ENCODE measurements at places on chromosomes 5 and 9. TPM values are rescaled to one million over a fixed set of nuclear protein-coding genes. Genes with fewer than 3 reads are reported as not detected.

DNA sequence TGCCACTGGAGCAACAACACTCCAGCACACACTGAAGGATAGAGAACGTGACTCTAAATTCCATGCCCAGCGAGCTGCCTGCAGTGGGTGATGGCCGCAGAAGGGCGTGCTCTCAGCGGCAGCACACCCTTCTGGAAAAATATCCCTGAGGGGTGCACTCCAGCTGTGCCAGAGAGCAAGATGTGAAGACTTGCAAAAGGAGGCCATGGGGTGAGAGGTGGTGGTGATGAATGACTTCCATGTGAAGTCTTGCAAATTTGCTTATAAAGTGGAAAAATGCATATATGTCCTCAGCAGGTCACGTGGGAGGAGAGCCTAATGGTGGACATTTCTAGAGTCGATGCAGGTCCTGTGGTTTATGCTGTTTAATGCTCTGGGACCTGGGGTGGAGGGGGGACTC is 39.8 kb upstream of the COL5A1 start:
- DNase-seq, result no peak

- no peak for DNase-seq
Observed at GRCh38 chr5:77146896-77147295, 59.8 kb upstream of the ZBED3 start.

DNA sequence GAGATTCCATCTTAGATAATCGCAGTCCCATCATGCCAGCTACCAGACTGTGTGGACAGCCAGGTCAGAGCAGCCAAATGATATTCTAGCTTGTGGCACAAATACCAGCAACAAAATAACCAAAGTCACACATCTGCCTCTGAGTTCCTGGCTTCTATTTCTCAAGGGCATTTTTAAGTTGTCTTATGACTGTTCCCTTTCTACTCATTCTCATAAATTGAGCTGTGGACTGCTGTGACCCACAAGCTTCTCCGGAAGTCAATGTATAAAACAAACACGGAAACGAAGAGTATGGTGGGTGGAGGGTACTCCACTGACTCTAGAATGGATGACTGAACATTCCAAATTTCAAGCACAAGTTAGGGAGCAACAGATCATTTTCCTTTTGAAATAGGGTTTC is 43.9 kb downstream of the PDCD1LG2 start:
- no peak for DNase-seq

DNA sequence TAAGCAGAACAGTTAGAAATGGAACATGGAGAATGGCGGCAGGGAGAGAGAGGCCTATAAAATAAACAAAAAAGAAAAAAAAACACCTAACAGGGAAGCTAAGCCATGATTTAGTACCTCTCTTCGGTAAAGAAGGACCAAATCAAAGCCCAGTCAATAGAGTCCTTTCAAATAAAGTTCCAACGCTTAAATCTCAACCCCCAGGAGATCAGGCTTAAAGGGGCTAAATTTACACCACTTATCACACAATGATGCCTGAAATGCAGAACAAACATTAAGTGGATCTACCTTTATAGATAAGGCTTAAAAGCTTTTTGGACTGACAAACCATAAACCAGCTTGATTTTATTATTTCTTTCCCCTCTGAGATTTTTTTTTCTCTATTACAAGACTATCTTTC is 66.3 kb downstream of the PRELID2 start:
- DNase-seq, result no peak

DNA sequence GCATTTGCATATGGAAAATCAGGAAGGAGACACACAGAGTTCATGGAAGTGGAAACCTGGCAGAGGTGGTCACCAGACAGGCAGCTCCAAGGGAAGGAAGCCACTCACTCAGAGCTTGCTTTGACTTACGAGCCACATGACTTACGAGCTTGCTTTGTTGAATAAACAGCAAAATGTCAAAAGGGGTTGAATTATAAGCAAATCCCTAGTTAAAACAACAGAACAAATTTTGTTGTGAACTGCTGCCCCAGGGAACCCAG is 164.3 kb downstream of the SYK start:
- no peak for DNase-seq

- DNase-seq, result no peak
Observed at GRCh38 chr9:107647141-107647540, 157.6 kb upstream of the KLF4 start.

DNA sequence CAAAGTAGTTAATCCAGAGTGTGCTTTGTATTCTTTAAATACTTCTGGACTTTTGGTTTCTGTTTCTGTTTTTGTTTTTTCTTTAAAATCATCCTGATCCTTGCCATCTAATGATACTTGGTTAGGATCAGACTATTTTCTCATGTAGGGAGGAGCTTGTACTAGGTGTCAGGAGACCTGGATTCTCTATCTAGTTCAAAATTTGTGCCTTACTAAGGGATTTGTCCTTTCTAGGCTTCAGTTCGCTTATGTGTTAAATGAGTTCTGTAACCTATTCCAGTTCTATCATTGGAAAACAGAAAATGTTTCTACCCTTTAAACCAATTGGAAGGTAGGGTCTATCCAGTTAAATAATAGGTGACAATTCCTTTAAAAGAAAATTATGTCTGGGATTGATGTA is 3.3 kb upstream of the MEF2C start:
- no peak for DNase-seq

DNA sequence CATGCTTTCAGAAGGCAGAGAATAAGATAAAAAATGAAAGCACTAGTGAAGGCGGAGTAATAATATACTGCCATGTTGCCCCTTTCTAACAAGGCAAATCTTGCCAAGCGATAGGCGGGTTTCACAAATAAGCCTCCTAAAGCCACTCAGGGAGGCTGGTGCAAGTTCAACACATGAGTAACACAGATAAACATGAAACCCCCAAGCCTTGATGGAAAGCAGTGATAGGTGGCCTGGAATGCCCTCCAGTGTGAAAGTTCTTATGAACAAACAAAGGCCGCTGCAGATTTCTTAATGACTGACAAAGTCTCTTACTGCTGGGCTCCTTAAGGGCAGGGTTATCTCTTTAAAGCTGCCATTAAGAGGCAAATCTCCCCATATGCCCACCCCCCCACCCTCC is 154.7 kb downstream of the ZDHHC21 start:
- no peak for DNase-seq

GRCh38 chr9:127557998-127558546 is 54.0 kb upstream of the STXBP1 start:
- no peak for DNase-seq

GRCh38 chr9:71669284-71669995 is 98.9 kb downstream of the CEMIP2 start:
- no peak for DNase-seq

- DNase-seq, result no peak
Observed at GRCh38 chr5:172841256-172841655, 7.2 kb downstream of the ERGIC1 start.

DNA sequence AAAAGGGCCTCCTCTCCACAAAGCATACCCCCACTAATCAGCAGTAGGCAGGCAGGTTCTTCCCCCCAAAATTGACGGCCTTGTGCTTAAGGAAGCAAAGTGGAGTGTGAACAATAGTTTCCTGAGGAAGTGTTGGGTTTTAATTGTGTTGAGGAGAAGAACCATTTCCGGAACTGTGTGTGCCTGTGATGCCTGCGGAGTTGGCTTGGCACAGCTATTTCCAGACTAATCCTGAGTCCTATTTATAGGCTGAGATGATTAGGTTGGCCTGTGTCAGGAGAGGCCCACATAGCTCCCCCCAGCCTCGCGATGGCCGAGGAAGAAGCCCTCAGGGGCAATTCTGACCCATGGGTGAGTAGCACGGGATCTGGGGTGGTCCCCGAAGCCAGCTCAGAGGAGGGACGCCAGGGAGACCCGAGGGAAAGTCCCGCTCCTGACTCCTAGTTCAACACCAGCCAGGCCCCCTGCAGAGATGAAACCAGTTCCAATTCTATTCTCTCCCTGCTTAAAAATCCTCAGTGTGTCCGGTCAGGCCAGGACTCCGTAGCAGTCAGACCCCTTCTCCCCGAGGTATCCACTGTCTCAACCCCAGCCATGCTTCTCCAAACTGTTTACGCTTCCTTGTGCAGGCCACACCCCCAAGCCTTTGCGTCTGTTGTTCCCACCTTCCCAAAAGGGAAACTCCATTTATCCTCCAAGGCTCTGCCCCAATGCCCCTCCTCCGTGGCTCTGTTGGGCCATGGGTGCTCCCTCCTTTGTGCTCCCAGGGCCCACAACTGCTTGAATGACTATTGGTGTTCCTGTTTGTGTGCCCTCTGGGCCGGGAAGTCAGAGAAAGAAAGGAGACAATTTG is 18.1 kb downstream of the GSN start:
- DNase-seq, result no peak

- DNase-seq, result no peak
Observed at GRCh38 chr5:171588790-171589189, 169.3 kb downstream of the FGF18 start.

DNA sequence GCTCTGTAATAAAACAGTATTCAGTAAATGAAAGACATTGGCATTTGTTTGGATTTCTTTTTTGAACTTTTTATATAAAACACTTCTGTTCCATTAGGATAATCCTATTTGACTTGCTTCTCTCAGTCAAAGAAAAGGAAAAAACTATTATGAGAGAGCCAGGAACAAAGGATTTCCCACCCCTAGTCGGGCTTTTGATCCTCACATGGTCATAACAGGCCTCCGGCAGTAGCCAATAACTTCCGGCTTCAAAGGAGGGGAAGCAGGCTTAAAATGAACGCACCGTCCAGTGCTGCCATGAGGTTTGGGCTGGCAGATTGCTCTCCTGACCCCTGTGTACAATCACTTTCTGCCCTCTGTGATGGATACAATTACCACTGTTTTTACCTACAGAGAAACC is 209.3 kb downstream of the ZNF608 start:
- DNase-seq, result no peak

- no peak for DNase-seq
Observed at GRCh38 chr9:79279356-79279755, 292.4 kb upstream of the TLE4 start.

GRCh38 chr5:88203981-88204750 is 64.5 kb downstream of the TMEM161B start:
- no peak for DNase-seq

DNA sequence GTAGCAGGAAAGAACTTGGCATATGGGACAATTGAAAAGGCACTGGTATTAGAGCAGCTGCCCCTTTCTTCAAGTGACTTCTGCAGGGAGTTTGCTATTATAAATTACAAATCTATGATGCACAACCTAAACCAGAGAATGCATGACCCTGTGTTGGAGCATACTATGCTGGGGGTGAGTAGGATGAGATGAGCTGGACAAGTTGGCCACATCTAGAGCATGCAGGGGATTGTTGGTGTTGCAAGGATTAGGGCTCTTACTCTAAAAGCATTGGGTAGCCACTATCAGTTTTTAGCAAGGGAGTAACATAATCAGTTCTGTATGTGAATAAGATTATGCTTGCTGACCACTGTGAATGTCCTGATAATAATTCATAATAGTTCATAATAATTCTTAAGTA is 186.7 kb downstream of the KIAA0825 start:
- DNase-seq, result no peak

DNA sequence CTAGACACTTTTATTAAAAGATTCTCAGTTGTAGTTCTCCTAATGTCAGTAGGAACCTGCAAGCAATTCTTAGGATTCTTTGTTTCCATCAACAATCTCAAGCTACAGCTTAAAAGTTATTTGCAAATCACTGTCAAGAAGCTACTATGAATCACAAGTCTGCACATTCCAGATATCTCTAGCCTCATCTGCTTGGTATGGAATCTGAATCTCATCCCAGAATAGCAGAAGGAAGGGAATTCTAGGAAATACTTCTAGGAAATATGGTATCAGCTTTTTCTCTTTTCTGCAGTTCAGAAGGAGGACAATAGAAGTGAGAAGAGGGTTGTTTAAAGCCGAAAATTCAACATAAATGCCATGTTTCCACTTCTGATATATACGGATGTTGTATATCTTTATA is 792.2 kb upstream of the CDH9 start:
- DNase-seq, result no peak

DNA sequence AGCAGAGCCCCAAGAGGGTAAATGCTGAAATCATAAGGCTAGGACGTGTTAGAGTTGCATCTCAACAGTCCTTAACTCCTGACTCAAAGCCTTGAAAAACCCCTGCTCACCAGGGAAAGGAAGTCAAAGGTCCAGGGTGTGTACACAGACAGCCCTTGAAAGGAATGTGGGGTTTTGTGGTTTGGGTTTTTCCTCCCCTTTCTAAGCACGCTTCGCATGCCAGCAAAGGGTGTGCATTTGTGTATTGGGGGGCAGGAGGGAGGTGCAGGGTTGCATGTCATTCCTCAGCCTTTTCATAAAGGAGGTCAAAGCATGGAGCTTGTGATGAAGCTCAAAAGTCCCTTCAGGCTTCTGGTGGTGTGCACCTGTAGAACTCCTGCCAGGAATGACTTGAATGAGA is 17.3 kb upstream of the XPA start:
- no peak for DNase-seq

GRCh38 chr9:38059233-38059936 is 9.6 kb downstream of the SHB start:
- DNase-seq, result no peak

DNA sequence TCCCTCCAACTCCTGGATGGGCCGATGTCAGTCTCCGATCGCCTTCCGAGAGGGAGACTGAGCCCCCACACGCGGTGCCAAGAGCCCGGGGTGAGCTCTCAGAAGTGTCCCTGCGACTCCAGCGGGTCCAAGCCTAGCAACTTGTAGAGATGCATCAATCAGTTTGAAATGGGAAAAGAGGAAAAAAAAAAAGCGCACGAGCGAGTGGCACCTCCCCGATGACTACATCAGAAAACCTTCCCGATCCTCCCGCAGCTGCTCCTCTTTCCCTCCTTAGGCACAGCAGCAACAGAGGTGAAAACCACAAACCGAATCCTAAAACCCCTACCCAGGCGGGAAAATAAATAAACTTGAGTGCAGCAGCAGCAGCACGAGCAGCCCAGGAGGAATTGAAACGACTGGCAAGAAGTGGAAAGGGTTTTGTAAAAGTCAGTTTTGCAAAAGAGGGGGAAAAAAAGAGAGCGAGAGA is 1.0 kb upstream of the EFNA5 start:
- DNase-seq, result no peak

DNA sequence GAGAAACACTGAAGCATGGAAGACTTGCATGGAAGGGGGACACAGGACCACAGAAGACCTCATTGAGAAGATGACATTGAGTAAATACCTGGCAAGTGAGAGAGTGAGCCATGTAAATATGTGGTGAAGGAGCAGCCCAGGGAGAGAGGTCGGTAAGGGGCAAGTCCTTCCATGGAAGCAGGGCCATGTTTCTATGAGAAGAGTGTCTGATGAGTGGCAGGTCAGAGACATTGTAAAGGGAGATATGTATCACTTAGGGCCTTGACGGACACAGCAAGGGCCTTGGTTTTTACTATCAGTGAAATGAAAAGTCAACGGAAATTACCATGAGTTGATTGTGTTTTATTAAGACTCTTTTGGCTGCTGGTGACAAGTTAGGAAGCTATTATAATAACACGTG is 336.4 kb downstream of the PLK2 start:
- no peak for DNase-seq

- no peak for DNase-seq
Observed at GRCh38 chr5:82748688-82749460, 328.3 kb downstream of the TMEM167A start.

GRCh38 chr5:139844472-139845145 is 49.0 kb downstream of the PSD2 start:
- DNase-seq, result peak; percentile 36

The TAF11L5 gene
- polyA plus RNA-seq, result not detected

The RELL2 gene
- 1.3 TPM for polyA plus RNA-seq

The PDE8B gene
- 6.0 TPM for polyA plus RNA-seq

The LHX3 gene
- polyA plus RNA-seq, result not detected

The ADCY2 gene
- polyA plus RNA-seq, result 4.4 TPM

The SGCD gene
- polyA plus RNA-seq, result 4.0 TPM

The CHMP5 gene
- 143 TPM for polyA plus RNA-seq

The BHMT gene
- polyA plus RNA-seq, result 206 TPM
